GM13977 (cell line): ENCODE measurements at places on chromosomes 1 and 21.

GRCh38 chr1:236716160-236716559, 29.9 kb downstream of the ACTN2 start:
- no peak for DNase-seq

- no peak for DNase-seq
Measured at GRCh38 chr1:107740579-107740978, 224.4 kb downstream of the VAV3 start.

GRCh38 chr21:17472182-17472581, 40.7 kb upstream of the CXADR start:
- no peak for DNase-seq

DNA sequence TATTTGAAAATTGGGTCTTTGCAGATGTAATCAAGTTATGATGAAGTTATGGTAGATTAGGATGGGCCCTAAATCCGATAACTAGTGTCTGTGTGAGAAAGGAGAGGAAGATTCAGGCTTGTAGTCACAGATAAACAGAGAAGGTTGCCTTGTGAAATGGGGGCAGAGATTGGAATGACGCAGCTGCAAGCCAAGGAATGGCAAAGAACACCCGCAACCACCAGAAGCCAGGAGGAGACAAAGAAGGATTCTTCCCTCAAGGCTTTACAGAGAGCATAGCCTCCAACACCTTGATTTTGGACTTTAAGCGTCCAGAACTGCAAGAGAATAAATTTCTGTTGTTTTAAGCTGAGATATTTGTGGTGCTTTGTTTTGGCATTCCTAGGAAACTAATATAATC, 35.4 kb upstream of the COL24A1 start:
- DNase-seq, result no peak

DNA sequence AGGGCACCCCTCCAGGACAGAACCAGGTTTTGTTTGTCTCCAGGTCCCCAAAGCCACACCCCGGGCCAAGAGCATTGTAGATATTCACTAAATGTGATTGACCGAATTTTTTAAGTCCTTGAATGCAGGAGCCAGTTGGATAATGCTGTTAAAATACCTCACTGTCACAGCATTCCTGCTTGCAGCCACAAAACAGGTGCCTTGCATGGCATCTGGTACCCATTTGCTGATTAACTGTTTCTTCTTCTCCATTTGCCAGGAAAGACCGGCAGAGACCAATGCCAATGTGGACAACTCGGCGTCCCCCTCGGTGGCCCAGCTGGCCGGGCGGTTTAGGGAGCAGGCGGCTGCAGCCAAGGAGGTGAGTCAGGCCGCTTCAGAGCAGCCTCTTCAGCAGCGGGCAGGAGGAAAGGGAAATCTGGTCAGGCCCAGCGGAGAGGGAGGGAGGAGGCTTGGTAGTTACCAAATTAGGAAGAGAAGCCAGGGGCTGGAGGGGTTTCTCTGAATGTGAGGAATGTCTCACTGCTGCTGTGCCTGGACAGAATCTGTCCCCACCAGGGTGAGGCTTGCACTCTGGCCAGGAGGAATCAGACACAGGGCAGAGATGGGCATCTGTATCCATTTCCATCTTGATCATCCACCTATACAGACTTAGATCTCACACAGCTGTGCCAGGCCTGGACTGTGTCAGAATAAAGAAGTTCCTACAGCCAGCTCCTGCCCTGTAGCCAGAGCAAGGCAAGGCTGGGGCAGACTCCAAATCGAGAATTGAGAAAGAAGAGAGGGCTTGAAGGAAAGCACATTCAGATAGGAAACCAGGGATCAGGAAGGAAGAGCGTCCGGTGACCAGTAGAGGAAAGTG, 37.9 kb upstream of the MPZL1 start:
- DNase-seq, result no peak

DNA sequence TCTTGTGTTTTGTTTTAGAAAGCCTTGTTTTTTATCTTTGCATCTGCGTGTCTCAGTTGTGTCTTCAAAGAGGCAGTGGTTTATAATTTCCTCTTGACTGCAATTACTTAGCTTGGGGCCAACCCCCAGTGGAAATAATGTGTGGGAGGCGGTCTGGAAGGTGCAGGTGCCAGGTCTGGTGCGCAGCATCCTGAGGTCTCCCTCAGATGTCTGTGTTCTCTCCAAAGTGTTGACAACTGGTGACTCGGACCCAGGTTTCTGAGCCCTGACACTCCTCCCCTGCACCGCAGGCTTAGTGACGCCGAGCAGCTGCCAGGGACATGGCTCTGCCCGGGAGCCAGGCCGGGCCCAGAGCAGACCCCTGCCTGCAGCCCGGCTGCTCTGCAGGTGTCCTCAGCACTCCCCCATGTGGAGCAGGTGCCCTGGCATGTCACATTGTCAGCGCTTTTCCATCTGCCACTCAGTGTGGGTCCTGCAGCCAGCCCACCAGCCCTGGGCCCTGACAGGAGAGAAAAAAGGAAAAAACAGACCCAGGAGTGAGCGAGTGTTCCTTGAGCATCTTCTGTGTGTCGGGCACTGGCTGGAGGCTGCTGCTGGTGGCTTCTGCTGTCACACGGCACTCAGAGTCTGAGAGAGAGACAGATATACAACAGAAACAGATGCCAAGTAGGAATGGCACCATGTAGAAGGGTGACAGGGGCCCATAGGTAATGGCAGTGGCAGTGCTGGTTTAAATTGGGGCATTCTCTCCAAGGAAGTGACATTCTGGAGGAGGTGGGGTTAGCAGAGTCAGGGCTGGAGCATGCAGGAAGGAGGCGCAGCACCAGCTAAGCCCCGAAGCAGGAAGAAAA, 24.8 kb upstream of the SELENON start:
- DNase-seq, result no peak

GRCh38 chr21:44815852-44816628, 1.8 kb downstream of the SUMO3 start:
- no peak for DNase-seq

GRCh38 chr1:155003227-155003765, 694 bp downstream of the ZBTB7B start:
- DNase-seq, result no peak

DNA sequence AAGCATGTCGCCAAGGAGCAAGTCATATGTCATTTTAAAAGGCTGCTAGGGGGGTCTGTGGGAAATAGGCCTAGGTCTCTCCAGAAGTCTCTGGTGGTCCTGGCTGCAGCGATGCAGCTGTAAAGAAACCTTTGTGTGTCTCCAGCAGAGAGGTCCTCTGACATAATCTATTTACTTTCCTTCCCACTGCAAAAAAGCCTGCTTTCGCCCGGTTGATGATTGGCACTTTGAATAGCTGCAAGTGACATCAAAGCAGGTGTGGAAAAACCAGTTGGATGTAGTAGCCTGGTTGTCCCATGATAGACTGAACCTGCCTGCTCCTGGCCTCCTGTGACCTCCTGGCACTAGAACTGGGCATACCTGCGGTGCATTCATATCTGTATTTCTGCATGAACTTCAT, 13.8 kb downstream of the RASSF5 start:
- DNase-seq, result no peak

DNA sequence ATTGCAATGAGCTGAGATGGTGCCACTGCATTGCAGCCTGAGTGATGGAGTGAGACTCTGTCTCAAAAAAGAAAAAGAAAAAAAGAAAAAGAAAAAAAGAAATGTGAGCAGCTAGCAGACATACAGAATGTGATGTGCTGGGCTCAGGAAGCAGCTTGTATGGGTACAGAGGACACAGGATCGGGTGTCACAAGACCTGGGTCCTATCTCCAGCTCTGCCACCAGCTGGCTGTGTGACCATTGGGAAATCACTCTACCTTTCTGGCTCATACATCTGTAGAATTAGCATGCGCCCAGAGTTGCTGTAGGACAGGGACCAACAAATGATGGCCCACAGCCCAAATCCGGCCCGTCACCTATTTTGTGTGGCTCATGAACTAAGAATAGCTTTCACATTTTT, 3.3 kb upstream of the PLA2G2C start:
- no peak for DNase-seq

- no peak for DNase-seq
Measured at GRCh38 chr21:46062471-46063211, 35.3 kb upstream of the COL6A2 start.

DNA sequence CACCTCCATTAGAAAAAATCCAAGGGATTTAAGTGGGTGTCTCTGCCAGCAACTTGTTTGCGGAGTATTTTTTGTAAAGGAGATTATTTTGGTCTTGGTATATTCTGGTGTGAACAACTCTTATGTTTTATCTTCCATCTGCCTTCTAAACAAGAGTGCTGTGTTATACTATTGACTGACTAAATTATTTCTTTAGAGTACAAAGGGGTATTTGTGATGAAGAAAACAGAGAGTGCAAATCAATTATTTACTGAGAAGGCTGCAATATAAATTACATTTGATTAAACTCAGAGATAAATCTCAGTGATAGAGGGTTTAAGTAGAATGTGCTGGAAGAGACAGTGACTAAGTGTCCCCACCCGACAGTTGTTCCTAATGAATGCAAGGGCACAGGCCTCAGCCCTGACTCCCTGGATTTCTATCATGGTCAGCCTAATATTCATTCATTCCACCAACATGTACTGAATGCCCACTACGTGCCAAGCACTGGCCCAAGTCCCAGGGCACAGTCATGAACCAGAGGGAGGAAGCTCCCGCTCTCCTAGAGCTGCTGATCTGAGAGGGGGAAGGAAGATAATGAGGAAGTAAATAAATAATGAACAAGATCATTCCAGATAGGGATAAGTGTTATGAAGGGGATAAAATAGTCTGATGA, 196.9 kb upstream of the C8B start:
- no peak for DNase-seq

DNA sequence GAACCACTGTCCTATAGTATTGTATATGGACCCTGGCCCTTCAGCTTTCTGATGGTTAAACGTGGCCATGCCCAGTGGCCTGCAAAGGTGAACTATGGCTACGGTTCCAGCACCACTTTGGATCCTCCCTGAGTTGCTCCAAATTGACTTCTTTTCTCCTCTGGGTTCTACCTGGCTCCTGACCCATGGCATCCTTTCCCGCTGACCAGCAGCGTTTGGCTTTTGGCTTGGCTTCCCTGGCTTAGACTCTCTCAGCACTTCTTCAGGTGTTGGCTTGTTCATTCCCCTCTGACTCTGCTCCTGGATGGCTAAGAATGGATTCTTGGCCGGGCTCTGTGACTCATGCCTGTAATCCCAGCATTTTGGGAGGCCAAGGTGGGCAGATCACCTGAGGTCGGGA, 152.9 kb downstream of the CNIH3 start:
- DNase-seq, result no peak

GRCh38 chr1:62064829-62065407, 129.7 kb upstream of the L1TD1 start:
- DNase-seq, result no peak

GRCh38 chr1:222418654-222419053, 129.2 kb downstream of the HHIPL2 start:
- DNase-seq, result no peak

DNA sequence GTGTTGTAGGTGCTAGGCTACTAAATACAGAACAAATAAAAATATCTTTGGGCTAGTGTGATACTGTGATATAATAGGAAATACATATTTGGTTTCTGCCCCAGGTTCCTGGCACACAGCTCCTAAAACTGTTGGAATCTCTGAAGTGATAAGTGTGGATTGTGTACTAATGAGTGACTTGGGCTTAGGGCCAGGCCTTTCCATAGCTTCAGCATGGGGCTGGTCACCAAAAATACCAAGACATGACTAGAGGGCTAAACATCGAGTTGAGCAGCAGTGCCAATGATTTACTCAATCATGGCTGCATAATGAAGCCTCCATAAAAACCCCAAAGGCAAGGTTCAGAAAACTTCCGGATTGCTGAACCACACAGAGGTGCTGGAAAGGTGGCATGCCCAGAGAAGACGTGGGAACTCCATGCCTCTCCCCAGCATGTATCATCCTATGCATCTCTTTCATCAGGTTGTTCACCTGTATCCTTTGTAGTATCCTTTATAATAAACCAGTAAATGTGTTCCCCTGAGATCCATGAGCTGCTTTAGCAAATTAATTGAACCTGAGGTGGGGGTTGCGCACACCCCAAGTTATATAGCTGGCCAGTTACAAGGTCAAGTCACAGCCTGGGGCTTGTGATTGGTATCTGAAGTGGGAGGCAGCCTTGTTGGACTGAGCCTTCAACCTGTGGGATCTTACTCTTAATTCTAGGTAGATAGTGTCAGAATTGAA, 51.6 kb downstream of the ZMYM4 start:
- no peak for DNase-seq

DNA sequence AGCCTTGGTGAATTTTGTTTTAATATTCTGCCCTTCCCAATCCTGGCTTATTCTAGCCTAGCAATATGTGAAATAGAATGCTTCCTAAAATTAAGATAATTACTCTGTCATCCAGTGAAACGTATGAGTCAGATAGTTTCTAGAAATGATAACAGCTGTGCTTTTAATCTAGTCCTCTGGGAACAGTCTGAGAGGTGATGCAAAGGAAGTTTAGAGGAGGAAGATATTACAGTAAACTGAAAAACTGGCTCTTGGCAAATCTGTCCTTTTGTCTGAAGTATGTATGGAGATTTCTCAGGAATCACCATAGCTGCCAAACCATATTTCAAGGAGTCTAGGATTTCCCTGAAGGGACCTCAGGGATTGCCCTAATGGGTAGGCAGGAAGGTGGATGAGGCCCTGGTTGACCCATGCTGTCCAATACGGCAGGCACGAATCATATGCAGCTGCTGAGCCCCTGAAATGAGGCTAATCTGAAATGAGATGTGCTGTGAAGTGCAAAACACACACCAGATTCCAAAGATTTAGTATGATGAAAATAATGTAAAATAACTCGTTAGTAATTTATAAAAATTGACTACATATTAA, 70.8 kb upstream of the LBR start:
- DNase-seq, result no peak

DNA sequence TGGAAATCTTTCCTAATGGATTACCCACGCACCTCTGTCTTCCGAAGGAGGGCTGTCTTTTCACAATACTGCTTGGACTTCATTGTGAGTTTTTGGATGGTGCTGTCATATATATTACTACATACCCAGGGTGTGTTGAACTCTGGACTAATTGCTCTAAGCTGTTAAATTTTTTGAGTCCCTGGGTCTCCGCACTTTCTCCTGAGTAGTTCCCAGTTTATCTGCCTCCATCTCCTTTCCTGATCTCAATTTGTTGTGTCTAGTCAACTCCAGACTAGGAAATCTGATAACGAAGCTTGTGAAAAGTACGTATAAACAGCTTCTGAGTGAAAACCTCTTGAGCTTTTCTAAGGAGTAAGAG, 211.1 kb downstream of the ROR1 start:
- no peak for DNase-seq

DNA sequence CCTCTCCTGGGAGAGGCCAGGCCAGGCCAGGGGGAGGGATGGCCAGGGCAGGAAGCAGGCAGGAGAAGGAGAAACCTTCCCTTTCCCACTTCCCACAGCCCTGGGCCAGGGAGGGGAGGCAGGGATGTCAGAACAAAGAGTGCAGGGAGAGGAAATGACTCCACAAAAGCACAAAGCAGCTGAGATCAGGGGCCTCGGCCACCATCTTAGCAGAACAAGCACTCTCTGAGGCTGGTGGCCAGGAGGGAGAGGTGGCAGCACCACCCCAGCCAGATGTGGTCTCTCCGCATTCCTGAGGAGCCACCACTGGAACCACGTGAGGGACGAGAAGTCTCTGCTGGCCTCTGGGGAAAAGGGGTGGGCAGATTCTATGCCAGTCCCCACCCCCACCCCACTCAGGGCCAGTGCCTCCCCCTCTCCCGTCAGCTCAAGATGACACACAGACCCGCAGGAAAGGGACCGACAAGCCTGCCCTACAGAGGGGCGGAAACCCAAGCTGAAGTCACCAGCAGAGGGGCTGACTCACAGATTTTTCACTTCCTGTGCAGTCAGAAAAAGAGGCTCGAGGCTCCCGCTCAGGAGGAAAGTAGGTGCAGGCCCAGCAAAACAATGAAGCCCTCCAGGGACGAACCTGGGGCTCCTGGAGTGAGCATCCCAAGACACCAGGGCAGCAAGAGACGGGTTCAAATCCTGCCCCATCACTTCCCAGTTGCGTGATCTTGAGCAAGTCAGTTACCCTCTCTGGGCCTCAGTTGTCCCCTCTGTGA, 24.1 kb upstream of the ALDH4A1 start:
- DNase-seq, result peak; percentile 94
